ENCODE measurements at places on chromosomes 7 and 10.
A peak's percentile ranks its signal among the peaks of the same experiment; 100 is the strongest.

GRCh38 chr10:48929413-48929990 lies 10.1 kb downstream of the LRRC18 start:
- DNase-seq = no peak

GRCh38 chr7:30545791-30546555 lies 41.3 kb upstream of the GGCT start:
- DNase-seq = no peak

DNA sequence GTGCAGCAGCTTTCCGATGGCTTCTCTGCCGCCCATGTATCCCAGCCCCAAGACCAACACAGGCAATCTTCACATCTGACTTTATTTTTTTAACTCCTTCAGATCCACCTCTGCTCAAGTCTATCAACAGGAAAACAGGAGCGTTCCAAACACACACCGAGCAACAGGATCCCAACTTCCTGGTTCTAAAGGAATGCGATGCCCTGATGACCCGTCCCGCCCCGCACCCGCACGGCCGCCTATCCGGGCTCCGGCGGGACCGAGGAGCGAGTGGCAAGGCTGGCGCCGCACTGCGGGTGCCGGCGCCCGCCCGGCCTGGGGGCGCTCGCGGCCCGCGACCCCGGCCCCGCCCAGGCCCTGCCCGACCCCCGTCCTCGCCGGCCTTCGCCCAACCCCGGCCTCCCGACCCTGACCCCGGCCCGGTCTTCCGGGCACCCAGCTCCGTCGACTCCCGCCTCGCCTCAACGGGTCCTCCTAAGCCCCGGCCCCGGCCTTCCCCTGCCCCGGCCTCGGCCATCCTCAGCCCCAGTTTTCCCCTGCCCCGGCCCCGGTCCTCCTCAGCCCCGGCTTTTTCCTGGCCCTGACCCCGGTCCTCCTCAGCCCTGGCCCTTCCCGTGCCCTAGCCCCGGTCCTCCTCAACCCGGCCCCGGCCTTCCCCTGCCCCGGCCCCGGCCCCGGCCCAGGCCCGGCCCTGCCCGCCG lies 730 bp downstream of the LARP4B start:
- DNase-seq = peak; percentile 25

- peak; percentile 93 for DNase-seq
Measured at GRCh38 chr10:51879238-51879637, 179.8 kb upstream of the CSTF2T start.

All from HFFc6 (cell line).